ENCODE measurements at places on chromosomes 12 and 14. TPM values are rescaled to one million over a fixed set of nuclear protein-coding genes. Genes with fewer than 3 reads are reported as not detected.

DNA sequence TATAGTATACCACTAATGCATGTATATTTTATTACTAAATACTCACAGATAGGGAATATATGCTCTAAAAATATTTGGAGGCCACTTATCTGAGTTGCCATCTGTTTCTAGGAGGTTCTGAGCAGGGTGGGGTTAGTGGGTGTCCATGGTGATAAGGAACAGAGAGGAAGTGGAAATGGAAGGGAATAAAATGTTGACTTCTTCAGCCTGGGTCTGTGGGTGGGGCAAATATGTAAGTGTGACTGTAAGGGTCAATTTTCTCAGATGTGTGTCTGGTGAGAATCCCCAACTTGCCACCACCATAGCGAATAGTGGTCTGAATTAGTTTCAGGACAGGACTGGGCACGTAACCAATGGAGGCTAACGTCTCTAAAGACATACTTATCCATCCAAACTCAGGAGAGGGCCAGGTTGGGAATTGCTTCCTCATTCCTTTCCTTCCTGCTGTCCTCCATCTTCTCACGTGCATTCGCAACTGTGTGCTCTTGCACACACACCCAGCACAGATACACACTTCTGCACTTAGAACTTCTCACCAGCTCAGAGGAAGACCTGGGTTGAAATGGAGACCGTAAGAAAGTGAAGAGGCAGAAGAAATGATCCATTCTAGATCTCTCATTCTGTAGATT lies 54.2 kb upstream of the GZMB start:
- no peak overlapping the region for H3K27ac ChIP-seq
- H3K4me1 ChIP-seq = no peaks in the 10 kb centered on the region
- no peaks in the 10 kb centered on the region for H3K36me3 ChIP-seq
- no peaks in the 10 kb centered on the region for H3K27me3 ChIP-seq
- no peak overlapping the region for H3K4me3 ChIP-seq

- no peaks in the 10 kb centered on the region for H3K36me3 ChIP-seq
- no peaks in the 10 kb centered on the region for H3K4me1 ChIP-seq
- DNase-seq = no peak
- no peaks in the 10 kb centered on the region for H3K27me3 ChIP-seq
Measured at GRCh38 chr14:36773558-36773957, 111.9 kb downstream of the PAX9 start.

DNA sequence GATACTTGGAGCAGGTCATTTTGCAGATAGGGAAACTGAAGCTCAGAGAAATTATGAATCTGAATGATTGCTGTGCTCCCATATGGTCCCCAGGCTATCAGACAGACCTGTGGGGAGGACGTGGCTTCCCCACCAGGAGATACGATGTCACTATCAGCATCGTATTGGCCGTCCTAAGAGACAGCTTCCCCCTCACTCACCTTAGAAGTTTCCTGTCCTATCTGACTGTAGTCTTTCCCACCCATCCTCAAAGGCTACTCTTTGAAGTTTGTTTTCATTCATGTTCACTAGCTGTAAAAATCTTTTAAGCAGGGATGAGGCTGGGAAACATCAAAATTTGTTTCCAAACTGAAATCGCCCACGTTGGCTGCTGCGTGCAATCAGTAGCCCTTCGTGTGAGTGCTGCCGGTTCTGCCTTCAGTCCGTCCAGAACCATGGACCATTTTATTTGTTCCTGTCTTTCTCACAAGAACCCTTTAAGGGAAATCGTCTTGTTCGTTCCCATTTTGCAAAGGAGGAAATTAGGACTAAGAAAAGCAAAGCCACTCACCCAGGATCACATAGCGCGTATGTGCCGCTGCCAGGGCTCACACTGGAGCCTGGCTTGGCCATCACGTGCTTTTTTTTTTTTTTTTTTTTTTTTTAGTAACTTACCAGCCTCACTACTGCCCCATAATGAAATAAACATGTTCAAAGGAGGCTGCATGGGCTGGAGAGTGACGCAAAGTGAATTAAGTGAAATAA lies 1.0 kb upstream of the KDM2B start:
- peak overlapping the region; percentile 86 for H3K27ac ChIP-seq
- peaks cover 49% of the 10 kb centered on the region for H3K4me1 ChIP-seq
- DNase-seq = no peak
- H3K27me3 ChIP-seq = no peaks in the 10 kb centered on the region

DNA sequence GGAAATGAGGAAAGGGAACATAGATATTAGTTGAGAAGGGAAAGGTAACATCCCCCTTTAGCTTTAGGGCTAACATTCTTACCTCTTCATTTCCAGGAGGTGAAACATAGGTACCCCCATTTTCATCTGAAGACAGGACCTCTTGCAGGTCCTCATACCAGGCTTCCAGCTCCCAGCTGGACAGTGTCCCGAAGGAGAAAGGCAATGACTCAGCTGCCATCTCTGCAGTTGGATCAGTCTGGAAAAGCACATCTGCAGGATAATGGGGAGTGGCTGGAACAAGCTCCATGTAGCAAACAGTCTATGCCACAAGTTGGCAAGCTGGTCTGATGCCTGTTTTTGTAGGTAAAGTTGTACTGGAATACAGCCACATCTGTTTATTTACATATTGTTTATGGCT lies 3.1 kb downstream of the DDIT3 start:
- no peak for DNase-seq
- H3K27me3 ChIP-seq = no peaks in the 10 kb centered on the region
- peaks cover 29% of the 10 kb centered on the region for H3K4me1 ChIP-seq
- H3K4me3 ChIP-seq = no peak overlapping the region

- no peaks in the 10 kb centered on the region for H3K36me3 ChIP-seq
- no peak overlapping the region for H3K4me3 ChIP-seq
- H3K27ac ChIP-seq = no peak overlapping the region
- no peaks in the 10 kb centered on the region for H3K27me3 ChIP-seq
- DNase-seq = no peak
Measured at GRCh38 chr12:124603100-124603541, 35.7 kb upstream of the NCOR2 start.

DNA sequence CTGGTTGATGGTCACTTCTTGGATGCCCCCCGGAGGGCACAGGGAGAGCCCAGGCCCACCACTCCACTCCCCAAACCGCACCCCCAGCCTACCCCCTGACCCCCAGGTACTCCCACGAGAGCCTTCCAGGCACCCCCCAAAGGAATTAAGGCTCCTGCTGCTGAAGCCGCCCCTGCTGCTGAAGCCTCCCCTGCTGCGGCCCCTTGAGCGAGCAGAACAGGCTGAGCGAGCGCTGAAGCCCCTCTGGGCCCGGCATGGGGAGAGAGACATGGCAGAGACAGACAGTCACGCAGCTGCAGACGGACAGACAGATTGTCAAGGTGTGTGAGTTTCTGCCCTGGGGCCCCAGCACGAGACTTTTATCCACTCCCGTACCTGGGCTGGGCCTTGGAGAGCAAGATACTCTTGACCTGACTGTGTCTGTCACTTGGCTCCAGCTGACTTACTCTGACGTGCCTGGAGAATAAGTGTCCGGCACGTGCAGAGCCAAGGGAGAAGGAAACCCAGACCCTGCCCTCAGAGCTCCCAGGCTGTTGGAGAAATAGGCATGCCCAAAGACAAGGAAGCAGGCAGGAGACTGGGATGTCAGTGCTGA lies at the start of gene KRT78:
Gene KRT78 (minus strand): TSS at position 334 of the 595 bp plus-strand sequence. CDS start 64 bp downstream, at position 270.
- H3K4me3 ChIP-seq = no peak within 1 kb of the TSS
- H3K4me1 ChIP-seq = no peaks in the 10 kb centered on the region
- H3K36me3 ChIP-seq = no peaks in the 10 kb centered on the region
- no peaks in the 10 kb centered on the region for H3K27me3 ChIP-seq

DNA sequence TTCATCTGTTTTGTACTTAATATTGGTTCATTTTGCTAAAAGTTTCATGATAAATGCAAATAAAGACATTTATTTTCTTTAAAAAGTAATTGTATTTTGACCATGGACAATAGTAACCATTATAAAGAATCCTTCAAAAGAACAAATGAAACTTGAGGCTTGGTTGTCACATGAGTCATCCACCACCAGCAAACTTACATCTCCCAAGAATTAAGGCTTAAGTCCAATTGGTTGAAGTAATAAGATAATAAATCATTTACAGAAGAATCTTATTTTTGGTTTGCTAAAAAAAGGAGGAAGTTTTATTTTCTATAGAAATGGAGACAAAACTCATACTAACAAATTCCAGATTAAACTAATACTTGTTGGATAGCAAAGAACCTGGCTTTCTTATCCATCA lies 84.8 kb upstream of the KITLG start:
- no peaks in the 10 kb centered on the region for H3K27me3 ChIP-seq
- H3K4me1 ChIP-seq = no peaks in the 10 kb centered on the region
- no peak overlapping the region for H3K27ac ChIP-seq
- no peak for DNase-seq

Gene GDF3
- not detected for polyA plus RNA-seq

Gene COX8C
- 0.44 TPM for polyA plus RNA-seq

Gene BDKRB2
- polyA plus RNA-seq = 1.5 TPM

Gene ASCL1
- 2.1 TPM for polyA plus RNA-seq

Gene PLEK2
- polyA plus RNA-seq = 5.1 TPM

Measured in left lung (tissue), 14 donors.